ENCODE measurements at places on chromosomes 5 and 9.

GRCh38 chr5:76542887-76543690 is 80.1 kb downstream of the F2RL2 start:
- peak; percentile 59 for DNase-seq

DNA sequence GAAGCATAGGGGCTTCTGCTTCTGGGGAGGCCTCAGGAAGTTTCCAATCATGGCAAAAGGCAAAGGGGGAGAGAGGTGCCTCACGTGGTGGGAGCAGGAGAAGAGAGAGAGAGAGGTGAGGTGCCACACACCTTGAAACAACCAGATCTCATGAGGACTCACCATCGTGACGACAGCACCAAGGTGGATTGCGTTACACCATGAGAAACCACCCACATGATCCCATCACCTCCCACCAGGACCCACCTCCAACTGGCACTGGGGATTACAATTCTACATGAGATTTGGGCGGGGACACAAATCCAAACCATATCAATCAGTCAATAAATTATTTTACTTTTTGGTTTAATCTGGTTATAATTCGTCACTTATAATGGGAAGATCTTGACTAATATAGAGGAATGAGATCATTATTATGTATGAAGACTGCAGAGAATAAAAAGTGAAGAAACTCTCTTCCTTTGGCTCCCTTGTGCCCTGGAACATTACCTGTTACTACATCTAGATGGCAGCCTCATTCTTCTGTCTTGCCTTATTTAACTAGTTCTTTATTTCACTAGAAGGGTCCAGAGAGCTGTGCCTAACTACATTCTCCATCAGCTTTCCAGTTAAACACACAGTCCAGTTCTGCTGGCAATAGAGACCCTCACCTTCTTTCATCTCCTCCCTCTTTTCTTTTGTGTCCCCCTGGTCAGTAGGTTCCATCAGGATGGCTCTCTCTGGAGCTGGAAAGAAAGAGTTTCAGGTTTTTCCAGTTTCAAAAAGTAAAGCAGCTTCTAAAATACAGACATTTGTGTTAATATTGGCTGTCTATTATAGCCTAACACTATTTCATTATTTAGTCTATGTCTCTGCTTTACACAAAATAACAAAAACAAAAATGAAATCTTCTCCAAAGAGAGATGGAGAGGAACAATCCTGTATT is 21.7 kb upstream of the SPINK7 start:
- DNase-seq: no peak

GRCh38 chr5:95870105-95870672 is 47.7 kb upstream of the GLRX start:
- peak; percentile 62 for DNase-seq

DNA sequence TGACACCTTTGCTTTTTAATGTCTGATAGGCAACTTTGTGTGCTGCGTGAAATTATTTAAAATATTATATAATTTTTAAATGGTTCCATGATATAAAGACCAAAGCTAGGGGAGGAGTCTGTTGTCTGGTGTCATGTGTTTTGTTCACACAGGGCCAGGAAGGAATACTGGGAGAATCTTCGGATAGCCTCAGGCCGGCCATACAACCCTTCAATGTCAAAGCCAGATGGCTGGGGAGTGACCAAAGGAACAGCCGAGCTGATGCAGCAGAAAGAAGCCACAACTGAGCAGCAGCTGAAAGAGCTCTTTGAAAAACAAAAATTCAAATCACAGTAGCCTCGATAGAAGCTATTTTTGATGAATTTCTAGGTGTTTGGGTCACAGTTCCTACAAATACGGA is 19.2 kb downstream of the BHMT start:
- no peak for DNase-seq

DNA sequence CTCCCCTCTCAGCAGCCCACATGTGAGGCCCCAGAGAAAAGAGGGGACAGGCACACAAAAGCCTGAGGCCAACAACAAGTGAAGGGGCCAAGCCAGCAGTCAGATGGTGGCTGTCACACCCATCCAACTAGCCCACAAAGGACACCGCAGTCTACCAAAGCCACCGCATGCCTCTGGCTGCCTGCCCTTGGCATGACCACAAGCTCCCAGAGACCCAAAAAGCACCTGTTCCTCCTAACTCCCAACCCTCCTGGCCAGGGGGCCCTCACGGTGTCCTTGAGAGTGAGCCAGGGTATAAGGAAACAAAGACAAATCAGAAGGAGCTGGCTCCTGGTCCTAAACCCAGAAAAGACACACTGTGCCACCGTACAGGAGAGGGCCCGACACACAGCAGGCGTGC is 77.8 kb upstream of the LRRTM2 start:
- no peak for DNase-seq

- DNase-seq: no peak
Measured at GRCh38 chr9:21524099-21524830, 42.2 kb upstream of the IFNE start.

DNA sequence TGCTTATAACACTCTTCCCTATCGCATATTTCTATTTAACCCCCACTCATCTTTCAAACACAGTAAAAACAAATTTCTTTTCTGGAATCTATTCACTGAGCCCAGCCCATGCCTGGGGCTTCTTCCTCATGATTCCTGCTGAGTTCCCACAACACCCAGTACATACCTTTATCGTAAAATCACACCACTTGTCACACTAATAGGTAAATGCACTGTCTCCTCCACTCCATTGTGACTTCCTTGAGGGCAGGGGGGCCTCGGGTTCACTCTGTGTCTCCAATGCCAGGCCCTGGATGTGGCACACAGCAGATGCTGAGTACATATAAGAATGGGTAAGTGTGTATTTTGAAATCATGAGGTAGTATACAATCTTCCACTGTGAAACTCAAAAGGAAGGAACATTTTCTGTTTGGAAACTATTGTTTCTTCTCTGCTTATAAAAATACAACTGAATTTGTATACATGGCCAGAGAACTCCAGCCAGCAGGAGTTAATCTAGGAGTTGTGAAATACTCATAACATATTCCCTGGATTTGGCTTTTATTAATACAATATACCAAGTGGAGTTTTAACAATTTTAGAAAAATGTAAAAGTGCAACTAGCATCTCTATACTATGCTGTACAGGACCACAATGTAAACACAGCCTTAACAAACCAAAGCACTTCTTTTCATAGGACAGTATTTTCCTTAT is 7.2 kb downstream of the PLK2 start:
- no peak for DNase-seq

GRCh38 chr9:83359039-83359438 is 179.2 kb downstream of the FRMD3 start:
- DNase-seq: no peak

DNA sequence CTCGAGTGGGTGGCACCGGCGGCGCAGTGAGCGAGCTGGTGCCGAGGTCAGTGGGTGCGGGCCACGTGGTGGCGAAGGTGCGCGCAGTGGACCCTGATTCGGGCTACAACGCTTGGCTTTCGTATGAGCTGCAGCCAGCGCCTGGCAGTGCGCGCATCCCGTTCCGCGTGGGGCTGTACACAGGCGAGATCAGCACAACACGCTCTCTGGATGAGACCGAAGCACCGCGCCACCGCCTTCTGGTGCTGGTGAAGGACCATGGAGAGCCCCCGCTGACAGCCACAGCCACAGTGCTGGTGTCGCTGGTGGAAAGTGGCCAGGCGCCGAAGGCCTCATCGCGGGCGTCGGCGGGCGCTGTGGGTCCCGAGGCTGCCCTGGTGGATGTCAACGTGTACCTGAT is 2.1 kb downstream of the PCDHA5 start:
- DNase-seq: no peak

- DNase-seq: no peak
Measured at GRCh38 chr5:33231935-33232334, 208.8 kb upstream of the TARS1 start.

GRCh38 chr5:99453196-99453595 is 524.4 kb upstream of the CHD1 start:
- DNase-seq: no peak

DNA sequence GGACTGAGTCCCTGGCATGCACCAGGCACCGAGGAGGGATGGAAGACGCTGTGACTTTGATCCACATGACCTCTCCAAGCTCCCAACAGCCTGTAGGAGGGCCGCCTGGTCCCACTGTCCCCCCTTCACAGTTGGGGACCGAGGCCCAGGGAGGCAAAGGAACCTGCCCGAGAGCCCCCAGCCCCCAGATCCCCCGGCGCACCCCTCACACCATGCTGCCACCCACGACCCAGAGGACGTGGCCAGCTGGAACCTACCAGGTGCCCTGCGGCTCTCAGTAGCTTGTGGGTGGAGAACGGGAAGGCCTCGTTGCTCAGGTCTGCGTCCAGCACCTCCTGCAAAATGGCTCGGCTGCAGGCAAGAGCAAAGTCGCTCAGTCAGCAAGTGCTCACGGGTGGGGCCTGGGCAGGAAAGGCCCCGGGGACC is 48.8 kb downstream of the DBH start:
- no peak for DNase-seq
